ENCODE measurements at places on chromosomes 6 and 20.

- no peak for DNase-seq
Observed at GRCh38 chr6:136566007-136566487, 15.8 kb upstream of the MAP7 start.

DNA sequence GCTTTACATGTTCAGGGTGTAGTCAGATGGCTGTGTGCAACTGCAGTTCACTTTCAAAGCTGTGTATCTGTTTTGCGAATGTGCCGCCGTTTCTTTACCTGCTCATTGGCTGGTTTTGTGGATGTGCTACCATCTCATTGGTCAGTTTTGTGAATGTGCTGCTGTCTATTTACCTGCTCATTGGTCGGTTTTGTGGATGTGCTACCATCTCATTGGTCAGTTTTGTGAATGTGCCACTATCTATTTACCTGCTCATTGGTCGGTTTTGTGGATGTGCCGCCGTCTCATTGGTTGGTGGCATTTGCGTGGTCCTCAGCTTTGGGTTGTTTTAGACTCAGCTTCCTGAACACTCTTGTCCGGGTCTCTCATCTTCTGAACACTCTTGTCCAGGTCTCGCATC lies 40.5 kb upstream of the BHLHE23 start:
- DNase-seq: no peak

DNA sequence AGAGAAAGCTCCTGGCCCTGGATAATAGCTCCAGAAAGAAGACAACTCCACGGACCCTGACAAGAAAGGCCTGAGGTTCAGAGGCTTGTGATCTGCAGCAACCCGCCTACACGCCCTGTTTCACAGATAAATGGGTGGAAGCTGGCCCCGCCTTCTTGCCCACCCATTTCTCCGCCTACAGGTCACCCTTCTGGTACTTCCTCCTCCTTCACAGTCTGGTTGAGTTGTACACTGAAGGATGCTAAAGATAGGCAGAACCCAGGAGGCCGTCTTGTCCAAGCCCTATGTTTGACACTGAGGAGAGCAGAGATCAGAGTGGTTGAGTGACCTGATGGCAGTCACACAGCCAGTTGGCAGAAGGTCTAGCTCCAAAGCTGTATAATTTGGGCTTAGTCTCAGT lies 34.2 kb upstream of the MDGA1 start:
- DNase-seq: no peak

DNA sequence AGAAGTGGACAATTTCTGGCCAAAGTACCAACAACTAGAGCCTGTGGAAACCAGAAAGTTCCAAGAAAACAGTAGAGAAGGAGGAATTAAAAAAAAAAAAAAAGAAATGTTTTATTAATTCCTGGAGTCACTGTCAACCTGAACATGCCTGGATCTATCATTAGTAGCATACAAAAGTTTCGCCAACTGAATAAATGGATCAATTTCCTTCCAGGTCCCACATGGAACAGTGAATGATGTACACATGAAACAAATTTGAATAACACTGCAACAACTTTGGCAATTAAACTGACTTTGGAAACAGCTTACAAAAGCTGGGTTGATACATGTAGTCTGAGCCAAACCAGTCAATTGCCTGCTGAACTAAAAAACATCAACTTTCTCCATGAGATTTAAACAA lies 90.0 kb upstream of the HMGCLL1 start:
- no peak for DNase-seq

GRCh38 chr20:8216375-8217200 lies 84.5 kb downstream of the PLCB1 start:
- no peak for DNase-seq

GRCh38 chr6:155130161-155130853 lies 133.5 kb upstream of the CLDN20 start:
- DNase-seq: no peak

GRCh38 chr20:2139736-2140135 lies 38.1 kb downstream of the STK35 start:
- no peak for DNase-seq
